Stimulated activated CD4-positive, alpha-beta T cell treated with anti-CD3 and anti-CD28 coated beads, TNF-alpha, amount 100 ng/mL, for 4 hours (primary cell): ENCODE measurements at places on chromosomes 3 and 15.

DNA sequence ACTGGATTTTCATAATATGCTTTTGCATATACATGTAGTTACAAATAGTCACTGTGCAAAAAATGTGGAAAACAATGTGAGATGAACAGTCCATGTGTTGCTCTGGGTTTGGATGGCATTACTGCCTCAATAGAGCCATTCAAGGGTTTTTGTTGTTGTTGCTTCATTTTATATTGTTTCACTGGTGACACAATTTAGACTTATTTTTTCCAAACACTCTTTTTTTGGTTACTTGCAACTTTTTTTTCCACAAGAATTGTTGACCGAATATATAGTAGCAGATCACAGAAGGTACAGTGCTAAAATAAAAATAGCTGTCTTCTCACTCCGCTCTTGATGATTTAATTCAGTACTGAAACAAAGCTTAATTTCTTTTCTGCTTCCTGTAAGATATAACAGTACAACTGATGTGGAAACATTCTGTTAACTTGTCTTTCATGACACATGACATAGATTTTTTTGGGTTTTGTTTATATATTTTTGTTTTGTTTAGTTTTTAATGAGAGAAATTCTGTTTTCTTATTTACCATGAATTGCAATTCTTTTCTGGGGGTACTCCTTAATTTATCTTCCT lies 618.6 kb downstream of the NAALADL2 start:
- no peak for DNase-seq

- DNase-seq = no peak
These were observed 13.8 kb downstream of the ATP10A start for GRCh38 chr15:25849157-25849921.

DNA sequence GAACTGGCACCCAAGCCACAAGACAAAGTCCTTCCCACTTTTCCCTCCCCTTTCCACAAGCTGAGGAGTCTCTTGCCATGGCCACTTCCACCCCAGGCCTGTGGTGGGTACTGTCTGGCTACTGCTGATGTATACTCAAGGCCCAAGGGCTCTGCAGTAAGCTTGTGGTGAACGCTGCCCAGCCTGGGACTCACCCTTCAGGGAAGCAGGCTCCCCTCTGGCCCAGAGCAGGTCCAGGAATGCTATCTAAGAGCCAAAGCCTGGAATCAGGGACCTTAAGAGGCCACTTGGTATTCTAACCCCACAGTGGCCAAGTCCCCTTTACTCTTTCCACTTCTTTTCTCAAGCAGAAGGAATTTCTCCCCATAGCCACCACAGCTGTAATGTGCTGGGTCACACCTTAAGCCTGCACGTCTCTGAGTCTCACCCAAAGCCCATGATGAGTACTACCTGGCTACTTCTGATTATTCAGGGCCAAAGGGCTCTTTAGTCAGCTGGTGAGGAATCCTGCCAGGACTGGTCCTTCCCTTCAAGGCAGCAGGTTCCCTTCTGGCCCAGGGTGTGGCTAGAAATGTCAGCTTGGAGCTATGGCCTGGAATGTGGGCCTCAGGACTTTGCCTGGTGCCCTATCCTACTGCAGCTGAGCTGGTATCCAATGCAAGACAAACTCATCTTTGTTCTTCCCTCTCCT lies 4.0 kb downstream of the PATL2 start:
- no peak for DNase-seq

- no peak for DNase-seq
These were observed 177.7 kb downstream of the THRB start for GRCh38 chr3:24316887-24317383.

DNA sequence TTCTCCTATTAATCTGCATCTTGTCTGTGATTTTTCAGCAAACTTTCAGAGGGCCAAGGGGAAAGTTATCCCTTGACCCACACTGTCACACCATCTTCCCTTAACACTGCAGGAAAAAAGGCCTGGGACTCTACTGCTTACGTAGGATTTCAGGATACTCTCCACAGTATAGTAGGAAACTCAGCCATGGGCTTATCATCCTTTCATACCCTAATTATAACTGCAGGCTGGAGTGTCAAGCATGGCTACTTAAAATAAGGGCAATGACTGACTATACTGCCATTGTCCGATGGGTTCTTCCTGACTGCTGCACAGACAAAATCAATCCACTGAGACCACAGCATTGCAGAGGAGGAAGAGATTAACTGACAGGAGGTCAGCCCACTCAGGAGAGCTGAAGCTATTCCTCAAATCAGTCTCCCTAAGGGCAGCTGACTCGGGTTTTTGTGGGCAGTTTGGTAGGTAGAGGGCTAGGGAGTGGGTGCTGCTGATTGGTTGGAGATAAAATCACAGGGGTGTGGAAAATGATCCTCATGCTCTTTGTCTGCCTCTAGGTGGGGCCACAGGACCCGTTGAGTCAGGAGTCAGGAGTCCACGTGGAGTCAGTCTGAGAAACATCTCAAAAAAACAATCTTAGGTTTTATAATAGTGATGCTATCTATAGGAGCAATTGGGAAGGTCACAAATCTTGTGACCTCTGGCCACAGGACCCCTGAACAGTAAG lies 118.2 kb upstream of the STRIT1 start:
- DNase-seq = no peak

GRCh38 chr3:131535596-131535995 lies 32.8 kb upstream of the MRPL3 start:
- DNase-seq = no peak

- DNase-seq = no peak
These were observed 110.8 kb upstream of the RAD18 start for GRCh38 chr3:9074079-9074478.

DNA sequence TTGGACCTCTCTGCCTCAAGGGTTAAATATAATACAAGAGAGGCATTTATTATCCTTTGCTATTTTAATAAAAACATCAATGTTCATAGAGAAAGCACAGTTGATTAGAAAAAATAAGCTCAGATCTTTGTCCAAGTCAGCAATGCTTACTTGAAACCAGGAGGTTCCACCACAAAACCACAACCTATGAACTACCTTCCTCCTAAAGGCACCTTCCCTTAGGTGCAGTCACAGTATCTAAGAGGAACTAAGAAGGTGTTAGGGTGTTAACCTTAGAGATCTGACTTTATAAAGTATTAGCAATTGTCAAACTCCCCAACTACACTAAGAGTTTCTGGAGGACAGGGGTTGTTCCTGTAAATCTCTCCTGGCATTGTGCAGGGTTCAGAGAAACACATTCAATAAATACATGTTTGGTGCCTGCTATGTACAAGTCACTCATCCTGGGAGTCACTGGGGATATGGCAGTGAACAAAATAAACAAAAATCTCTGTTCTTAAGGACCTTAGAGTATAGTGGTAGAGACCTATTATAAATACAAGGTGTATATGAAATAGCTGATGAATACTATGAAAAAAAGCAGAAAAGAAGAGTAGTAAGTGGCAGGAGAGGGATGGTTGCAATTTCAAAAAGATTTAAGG lies 208.6 kb downstream of the NFKBIZ start:
- no peak for DNase-seq

GRCh38 chr3:144624656-144625055 lies 653.0 kb downstream of the DIPK2A start:
- DNase-seq = no peak

- no peak for DNase-seq
These were observed 9.2 kb downstream of the CXCR6 start for GRCh38 chr3:45952456-45952855.

- no peak for DNase-seq
These were observed 292.0 kb downstream of the RPLP1 start for GRCh38 chr15:69744391-69745162.

DNA sequence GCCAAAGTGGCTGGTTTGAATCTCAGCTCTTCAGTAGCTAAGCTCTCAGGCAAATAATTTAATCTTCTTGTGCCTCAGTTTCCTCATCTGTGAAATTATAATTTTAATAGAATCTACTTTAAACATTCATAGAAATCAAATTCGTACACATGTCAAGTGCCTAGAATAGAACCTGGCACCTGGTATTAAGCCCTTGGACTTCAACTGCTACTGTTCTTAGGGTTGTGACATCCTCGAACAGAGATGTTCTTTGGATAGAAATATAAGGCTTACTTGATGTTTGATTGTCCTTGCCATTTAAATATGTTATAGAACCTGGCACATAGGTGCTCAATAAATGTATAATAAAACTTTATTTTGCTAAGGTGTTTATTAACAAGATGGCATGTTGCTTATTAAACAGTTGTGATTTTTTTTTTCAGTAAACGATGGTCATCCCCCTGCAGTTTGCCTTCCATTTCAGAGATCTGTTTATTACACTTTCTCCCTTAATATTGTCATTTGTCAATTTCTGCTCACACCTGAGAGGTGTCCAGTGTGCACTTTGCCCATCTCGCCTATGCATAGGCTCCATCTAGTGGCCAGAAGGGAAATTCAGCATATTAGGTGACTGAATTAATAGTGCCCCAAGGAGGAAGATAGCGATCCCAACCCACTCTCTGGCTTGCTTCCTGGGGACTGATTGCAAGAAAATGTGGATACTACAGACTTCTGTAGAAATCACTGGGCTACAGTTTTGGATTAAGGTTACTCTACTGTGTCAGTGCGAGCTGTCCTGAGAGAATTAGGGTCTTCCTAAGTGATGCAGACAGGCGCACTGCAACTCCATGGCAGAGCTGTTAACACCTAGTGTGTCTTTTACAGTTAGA lies 10.7 kb downstream of the IGF1R start:
- peak; percentile 21 for DNase-seq

DNA sequence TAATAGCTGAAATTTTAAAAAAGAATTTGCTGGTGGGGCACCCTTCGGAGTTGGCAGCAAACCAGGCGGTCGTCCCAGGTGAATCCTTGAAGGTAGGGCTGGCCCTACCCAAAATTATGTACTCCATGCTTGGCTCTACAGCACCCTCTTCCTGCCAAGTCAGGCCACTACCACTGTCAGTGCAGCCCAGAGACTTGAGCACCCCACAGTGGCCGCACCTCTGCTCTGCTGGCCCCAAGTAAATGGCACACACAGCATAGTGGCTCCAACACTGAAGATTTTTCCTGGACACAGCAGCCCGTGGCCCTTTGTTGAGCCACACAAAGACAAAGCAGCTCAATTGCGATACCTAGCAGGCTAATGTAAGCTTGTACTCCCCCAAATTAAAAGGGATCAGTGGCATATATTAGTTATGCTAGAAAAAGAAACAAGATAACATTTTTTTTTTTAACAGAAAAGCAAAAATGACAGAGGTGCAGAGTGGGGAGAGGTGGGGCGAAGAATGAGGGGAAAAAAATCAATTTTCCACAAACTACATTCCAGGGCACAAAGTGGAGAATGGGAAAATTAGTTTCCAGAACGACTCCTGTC lies 250.5 kb downstream of the UACA start:
- no peak for DNase-seq

DNA sequence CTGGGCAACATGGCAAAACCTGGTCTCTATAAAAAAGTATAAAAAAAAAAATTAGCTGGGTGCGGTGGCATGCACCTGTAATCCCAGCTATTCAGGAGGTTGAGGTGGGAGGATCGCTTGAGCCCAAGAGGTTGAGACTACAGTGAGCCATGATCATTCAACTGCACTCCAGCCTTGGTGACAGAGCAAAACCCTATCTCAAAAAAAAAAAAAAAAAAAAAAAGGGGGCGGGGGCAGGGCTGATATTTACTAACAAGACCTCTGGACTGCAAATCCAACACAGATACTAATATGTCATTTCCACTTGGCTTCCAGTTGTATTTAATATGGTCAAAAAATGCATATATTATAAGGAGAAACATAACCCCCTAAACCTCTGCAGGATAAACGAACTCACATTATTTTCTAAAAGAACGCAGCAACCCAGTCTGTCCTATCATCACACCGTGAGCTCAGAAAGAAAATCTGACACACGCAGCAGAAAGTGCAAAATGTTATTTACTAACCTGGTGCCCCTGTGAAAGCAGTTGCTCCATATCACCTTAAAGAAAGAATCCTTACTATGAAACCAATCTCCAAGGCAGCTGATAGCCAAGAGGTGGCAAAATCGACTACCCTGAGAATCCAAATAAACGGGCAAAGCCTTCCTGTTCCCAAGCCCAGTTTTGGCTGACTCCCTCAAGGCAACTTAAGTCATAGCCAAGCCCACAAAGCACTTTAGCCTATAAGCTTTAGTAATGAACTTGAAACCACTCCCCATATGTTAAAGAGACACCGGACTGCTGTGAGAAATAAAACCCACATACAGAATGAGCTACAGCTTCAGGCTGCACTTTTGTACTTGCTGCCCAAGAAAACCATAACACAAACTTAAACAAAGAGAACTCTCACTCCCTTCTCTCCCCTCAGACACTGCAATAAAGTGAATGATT lies 39.3 kb downstream of the PLD1 start:
- no peak for DNase-seq

DNA sequence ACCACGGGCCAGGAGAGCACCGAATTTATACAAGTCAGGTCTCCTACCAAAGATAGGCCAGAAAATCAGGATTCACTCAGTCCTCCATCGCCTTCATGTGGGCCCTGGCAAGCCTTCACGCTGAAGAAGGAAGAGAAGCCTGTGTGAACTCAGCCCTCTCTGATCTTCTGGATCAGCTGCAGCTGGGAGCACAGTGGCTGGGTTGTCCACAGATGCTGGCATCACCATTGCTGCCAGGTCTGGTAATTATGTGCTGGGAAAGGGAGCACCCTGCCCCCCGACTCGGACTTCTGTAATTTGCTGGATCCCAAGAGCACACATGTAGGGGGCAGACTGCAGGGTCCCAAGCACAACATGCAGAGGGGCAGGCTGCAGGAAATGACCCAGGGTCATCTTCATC lies 12.4 kb upstream of the PDE8A start:
- DNase-seq = no peak

DNA sequence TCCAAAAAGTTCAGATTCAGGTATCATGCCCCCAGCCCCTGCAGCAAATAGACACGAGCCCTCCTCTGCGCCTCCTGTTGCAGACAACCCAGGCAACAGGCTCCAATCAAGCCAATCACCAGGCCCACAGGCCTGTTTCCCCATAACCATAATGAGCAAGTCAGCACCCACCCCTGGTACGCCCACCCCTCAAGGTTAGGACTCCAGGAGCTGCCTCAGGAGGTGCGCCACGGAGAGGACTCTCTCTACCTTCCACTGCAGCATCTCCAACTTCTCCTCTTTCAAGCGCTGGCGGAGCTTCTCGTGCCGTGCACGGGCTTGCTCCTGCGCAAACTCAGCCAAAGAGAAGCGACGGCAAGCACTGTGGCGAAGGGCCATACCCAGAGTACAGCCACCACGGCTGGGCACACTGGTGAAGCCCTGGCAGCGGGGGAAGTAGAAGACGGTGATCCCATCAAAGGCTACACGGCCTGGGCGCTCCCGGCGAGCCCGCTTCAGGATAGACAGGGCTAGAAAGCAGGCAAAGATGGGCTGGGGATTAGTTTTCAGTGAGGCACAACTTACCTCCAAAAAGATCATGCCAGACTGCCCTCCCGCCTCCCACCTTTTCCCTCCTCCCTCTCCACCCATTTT lies 8.5 kb downstream of the CSRNP1 start:
- no peak for DNase-seq

- DNase-seq = no peak
These were observed 19.2 kb downstream of the GYG1 start for GRCh38 chr3:149010504-149010951.

GRCh38 chr3:62015111-62015510 lies 358.2 kb downstream of the FEZF2 start:
- DNase-seq = no peak

- DNase-seq = no peak
These were observed 41.9 kb upstream of the TUBGCP5 start for GRCh38 chr15:23081271-23081670.

- no peak for DNase-seq
These were observed 274.0 kb downstream of the BBX start for GRCh38 chr3:107796791-107797190.
